ENCODE measurements at places on chromosomes 7 and 10. TPM values are rescaled to one million over a fixed set of nuclear protein-coding genes. Genes with fewer than 3 reads are reported as not detected.

Gene AOC1
- 0.56 TPM for total RNA-seq

Gene ANKRD1
- not detected for total RNA-seq

Gene HOXA4
- not detected for total RNA-seq

Gene GIMAP4
- 74.9 TPM for total RNA-seq

GRCh38 chr7:149743476-149744255 is 29.7 kb downstream of the ZNF467 start:
- no peaks in the 10 kb centered on the region for H3K36me3 ChIP-seq
- DNase-seq: no peak
- H3K4me1 ChIP-seq: peaks cover 9% of the 10 kb centered on the region
- no peak overlapping the region for H3K27ac ChIP-seq
- H3K27me3 ChIP-seq: peaks cover 4% of the 10 kb centered on the region

DNA sequence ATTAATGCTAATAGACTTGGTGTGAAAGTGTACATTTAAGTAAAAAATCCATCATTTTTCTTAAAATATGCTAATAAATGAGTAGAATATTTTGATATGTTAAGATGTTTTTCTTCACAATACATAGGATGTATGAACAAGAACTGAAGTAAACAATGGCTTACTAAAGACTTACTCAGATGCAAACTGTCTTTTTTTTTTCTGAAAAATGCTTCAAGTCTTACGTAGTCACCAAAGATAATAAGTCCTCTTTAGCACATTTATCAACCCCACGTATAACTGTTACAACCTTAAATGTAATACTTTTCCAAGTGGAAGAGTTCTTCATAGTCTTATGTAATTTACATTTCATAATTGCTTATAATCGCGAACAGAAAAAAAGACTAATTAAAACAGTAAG is 54.8 kb downstream of the MDFIC start:
- H3K36me3 ChIP-seq: peaks cover 5% of the 10 kb centered on the region
- H3K4me3 ChIP-seq: no peak overlapping the region
- no peak for DNase-seq
- H3K27me3 ChIP-seq: no peaks in the 10 kb centered on the region
- H3K4me1 ChIP-seq: peaks cover 21% of the 10 kb centered on the region

DNA sequence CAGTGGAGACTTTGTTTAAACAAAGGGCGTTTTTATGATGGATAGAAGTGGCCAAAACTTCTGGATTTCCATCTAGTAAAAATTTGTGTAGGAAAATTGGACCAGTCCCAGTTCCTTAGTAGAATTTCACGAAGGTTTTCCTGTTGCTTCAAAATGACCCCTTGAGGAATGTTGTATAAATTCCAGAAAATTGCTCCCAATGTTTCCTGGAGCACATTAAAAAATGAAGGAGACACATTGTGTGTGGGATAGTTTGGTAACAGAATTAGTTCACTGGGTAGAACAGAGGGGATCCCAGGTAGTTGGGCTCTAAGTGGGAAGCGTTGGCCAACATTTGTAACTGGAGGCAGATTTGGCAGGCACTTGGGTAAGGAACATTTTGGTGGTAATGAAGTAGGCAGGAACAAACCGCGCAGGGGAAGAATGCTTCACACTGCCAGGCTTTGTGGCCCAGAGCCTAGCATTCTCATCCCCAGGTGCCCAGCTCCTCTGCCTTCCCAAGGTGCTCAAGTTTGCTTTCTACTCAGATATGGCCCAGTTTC is 758.6 kb downstream of the AUTS2 start:
- DNase-seq: no peak
- no peaks in the 10 kb centered on the region for H3K27me3 ChIP-seq
- H3K27ac ChIP-seq: no peak overlapping the region
- no peaks in the 10 kb centered on the region for H3K36me3 ChIP-seq

DNA sequence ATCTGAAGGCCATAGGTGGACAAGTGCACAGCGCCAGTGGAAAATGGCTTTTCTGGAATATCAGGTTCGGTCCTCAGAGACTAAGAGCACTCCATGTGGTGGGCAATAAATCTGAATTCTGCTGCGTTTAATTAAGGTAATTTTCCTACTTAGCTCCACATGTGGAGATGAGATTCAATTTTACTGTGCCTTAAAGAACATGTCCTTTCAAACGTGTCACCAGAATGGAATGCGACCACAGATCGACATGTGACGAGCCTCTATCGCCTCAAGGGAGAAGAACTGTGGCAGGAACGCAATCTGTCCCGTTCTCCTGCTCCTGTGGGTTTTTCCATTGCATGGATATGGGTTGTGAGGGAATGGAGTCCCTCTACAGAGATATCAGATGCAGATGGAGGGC is 205.3 kb upstream of the ZNF32 start:
- no peaks in the 10 kb centered on the region for H3K36me3 ChIP-seq
- H3K4me3 ChIP-seq: no peak overlapping the region
- DNase-seq: no peak
- no peak overlapping the region for H3K27ac ChIP-seq

- no peaks in the 10 kb centered on the region for H3K4me1 ChIP-seq
- no peak overlapping the region for H3K27ac ChIP-seq
- no peak for DNase-seq
- H3K4me3 ChIP-seq: no peak overlapping the region
- no peaks in the 10 kb centered on the region for H3K36me3 ChIP-seq
Observed at GRCh38 chr10:87740254-87740655, 77.8 kb downstream of the ATAD1 start.

DNA sequence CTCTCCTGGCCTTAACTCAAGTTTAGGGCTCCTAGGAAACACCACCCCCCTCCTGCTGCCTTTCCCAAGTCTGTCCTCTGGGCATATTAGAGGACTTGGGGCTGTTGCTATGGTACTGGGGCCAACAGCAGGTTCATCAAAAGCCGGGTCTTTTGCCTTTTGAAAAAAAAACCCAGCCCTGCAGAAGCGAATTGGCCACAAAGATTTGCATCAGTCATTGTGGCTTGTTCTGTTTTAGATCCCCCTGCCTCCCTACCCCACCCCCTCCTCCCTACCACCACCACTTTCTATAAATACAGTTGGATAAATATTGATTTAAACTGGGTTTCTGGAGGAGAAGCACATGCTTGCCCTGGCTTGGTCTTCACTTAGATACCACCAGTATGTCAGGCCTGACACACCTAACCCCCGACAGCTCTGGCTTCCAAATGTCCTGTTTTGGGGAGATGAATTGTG is 7.0 kb downstream of the MXI1 start:
- no peak for DNase-seq
- H3K4me1 ChIP-seq: peaks cover 16% of the 10 kb centered on the region
- H3K27ac ChIP-seq: no peak overlapping the region
- H3K4me3 ChIP-seq: no peak overlapping the region
- peaks cover 5% of the 10 kb centered on the region for H3K36me3 ChIP-seq

GRCh38 chr10:120575411-120575810 is 118.4 kb downstream of the PLPP4 start:
- no peak overlapping the region for H3K4me3 ChIP-seq
- no peak for DNase-seq
- H3K36me3 ChIP-seq: no peaks in the 10 kb centered on the region
- no peaks in the 10 kb centered on the region for H3K27me3 ChIP-seq
- no peak overlapping the region for H3K27ac ChIP-seq
- no peaks in the 10 kb centered on the region for H3K4me1 ChIP-seq

- no peaks in the 10 kb centered on the region for H3K4me1 ChIP-seq
- DNase-seq: no peak
- no peaks in the 10 kb centered on the region for H3K36me3 ChIP-seq
- no peak overlapping the region for H3K27ac ChIP-seq
- no peaks in the 10 kb centered on the region for H3K27me3 ChIP-seq
Observed at GRCh38 chr10:63986536-63986935, 465.3 kb downstream of the REEP3 start.

GRCh38 chr7:127514499-127514898 is 70.9 kb downstream of the GCC1 start:
- no peak overlapping the region for H3K4me3 ChIP-seq
- DNase-seq: peak; percentile 40
- no peaks in the 10 kb centered on the region for H3K36me3 ChIP-seq
- H3K27ac ChIP-seq: no peak overlapping the region
- H3K27me3 ChIP-seq: no peaks in the 10 kb centered on the region

DNA sequence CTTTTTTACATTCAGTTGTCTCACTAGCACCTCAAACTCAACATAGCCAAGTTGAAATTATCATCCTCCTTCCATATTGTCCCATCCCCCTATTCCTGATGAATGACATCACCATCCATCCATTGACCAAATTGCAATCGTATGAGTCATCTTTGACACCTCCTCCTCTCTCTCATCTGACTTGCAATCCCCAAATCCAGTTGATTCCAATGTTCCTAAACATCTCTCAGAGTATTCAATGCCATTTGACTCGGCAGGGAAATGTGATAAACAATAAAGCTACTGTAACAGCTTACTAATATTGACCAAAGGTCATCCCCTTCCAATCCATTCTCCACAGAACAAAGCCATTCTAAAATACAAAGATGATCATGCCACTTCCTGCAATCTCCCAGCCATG is 1047.8 kb downstream of the NRG3 start:
- no peak for DNase-seq
- H3K36me3 ChIP-seq: no peaks in the 10 kb centered on the region
- H3K27me3 ChIP-seq: no peaks in the 10 kb centered on the region
- H3K4me1 ChIP-seq: no peaks in the 10 kb centered on the region
- H3K4me3 ChIP-seq: no peak overlapping the region

- H3K27ac ChIP-seq: no peak overlapping the region
- DNase-seq: no peak
- no peaks in the 10 kb centered on the region for H3K4me1 ChIP-seq
- no peaks in the 10 kb centered on the region for H3K27me3 ChIP-seq
Observed at GRCh38 chr7:114298011-114298410, 116.6 kb upstream of the FOXP2 start.

- no peaks in the 10 kb centered on the region for H3K36me3 ChIP-seq
- no peak overlapping the region for H3K4me3 ChIP-seq
- no peak overlapping the region for H3K27ac ChIP-seq
- no peaks in the 10 kb centered on the region for H3K4me1 ChIP-seq
Observed at GRCh38 chr7:83504330-83504729, 144.6 kb downstream of the SEMA3E start.

GRCh38 chr7:1819259-1819841 is 149.3 kb downstream of the ELFN1 start:
- H3K4me1 ChIP-seq: peaks cover 20% of the 10 kb centered on the region
- DNase-seq: peak; percentile 27
- no peaks in the 10 kb centered on the region for H3K27me3 ChIP-seq
- peaks cover 15% of the 10 kb centered on the region for H3K36me3 ChIP-seq
